ENCODE measurements at places on chromosomes 5 and 9. TPM values are rescaled to one million over a fixed set of nuclear protein-coding genes. Genes with fewer than 3 reads are reported as not detected.
A peak's percentile ranks its signal among the peaks of the same experiment; 100 is the strongest.

- no peak for DNase-seq
Observed at GRCh38 chr5:146589028-146589345, 73.0 kb upstream of the GPR151 start.

- no peak for DNase-seq
Observed at GRCh38 chr9:109418827-109419226, 79.3 kb downstream of the PTPN3 start.

GRCh38 chr5:131104169-131104808, 60.8 kb downstream of the HINT1 start:
- DNase-seq, result no peak

Gene ENC1
- total RNA-seq, result 24.0 TPM

Gene MOB3B
- under 0.01 TPM for total RNA-seq

Gene SVEP1
- total RNA-seq, result 17.2 TPM

DNA sequence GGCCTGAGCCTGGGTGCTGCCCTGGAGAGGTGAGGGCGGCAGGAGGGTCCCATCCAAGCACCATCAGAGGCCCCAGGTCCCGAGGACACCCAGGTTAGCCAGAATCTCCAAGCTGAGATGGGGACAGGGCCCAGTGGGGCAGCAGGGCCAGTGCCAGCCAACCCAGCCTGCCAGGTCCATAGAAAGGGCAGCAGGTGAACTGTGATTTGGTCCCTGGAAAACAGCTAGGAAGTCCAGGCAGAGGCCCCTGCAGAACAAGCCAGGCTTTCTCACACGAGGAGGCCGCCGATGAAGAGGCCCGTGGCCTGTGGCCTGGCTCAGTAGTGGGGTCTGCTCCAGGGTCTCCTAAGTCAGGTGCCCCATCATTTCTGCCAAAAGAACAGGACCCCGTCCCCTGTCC, 2.0 kb downstream of the AGPAT2 start:
- DNase-seq, result no peak

Gene ZNF462
- total RNA-seq, result 14.2 TPM

- peak; percentile 3 for DNase-seq
Observed at GRCh38 chr9:87445646-87446045, 52.0 kb upstream of the DAPK1 start.

GRCh38 chr5:538271-538771, 14.1 kb upstream of the SLC9A3 start:
- no peak for DNase-seq

GRCh38 chr5:74378464-74378863, 262.1 kb downstream of the ENC1 start:
- DNase-seq, result no peak

GRCh38 chr5:178083922-178084321, 29.4 kb upstream of the N4BP3 start:
- DNase-seq, result peak; percentile 28

DNA sequence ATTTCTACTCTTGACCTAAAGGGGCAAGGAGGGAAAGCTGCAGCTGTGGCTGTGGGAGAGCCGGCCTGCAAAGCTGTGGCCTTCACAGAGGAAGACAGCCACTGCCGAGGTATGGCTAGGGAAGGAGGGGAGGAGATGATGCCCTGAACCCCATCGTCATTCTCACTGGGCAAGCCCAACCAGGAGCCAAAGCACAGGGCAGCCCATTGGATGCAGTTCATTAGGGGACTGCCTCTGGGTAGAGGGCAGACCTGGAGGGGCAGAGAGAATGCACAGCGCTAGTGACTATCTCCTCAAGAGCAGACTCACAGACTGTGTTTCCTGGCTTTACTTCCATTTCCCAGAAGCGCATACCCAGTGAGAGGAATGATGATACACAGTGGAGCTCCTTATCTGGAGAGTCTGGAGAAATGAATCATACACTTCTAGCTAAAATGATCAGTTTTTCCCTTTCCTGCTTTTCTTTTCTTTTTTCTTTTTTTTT, 47.2 kb upstream of the TTC23L start:
- DNase-seq, result no peak

GRCh38 chr5:54717870-54718269, 200.3 kb downstream of the SNX18 start:
- DNase-seq, result no peak

Gene C5orf34
- total RNA-seq, result 14.5 TPM

- peak; percentile 73 for DNase-seq
Observed at GRCh38 chr9:87193925-87194868, 246.9 kb upstream of the GAS1 start.

GRCh38 chr5:176170084-176170483, 68.1 kb upstream of the SIMC1 start:
- no peak for DNase-seq

Gene SPATA31A3
- not detected for total RNA-seq

GRCh38 chr5:14351845-14352712, 208.9 kb downstream of the TRIO start:
- DNase-seq, result peak; percentile 54

- no peak for DNase-seq
Observed at GRCh38 chr9:121876255-121876654, 216.9 kb downstream of the TTLL11 start.

Gene TNFSF15
- total RNA-seq, result 0.49 TPM

Gene C1QTNF2
- 4.8 TPM for total RNA-seq

GRCh38 chr9:7756088-7756487, 43.5 kb downstream of the DMAC1 start:
- DNase-seq, result peak; percentile 3

GRCh38 chr5:1476181-1476966, 31.1 kb upstream of the SLC6A3 start:
- DNase-seq, result no peak

DNA sequence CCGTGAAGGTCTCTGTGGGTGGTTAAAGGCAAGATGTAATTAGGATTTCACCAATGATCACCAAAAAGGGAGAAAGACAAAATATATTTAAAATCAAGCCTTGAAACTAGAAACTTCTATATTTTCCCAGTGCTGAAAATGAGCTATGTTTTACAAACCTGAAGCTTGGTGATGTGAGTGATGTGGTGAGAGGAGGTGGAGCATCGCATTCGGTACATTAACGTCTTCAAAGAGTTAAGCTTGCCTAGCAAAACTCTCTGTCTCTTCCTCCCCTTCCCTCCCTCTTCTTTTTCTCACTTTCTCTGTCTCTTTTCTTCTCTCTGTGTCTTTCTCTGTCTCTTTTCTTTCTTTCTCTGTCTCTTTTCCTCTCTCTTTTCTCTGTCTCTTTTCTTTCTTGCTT, 347.3 kb upstream of the IRX2 start:
- DNase-seq, result no peak

Gene SLC36A2
- total RNA-seq, result not detected

Gene GPR150
- not detected for total RNA-seq

Gene C5orf58
- total RNA-seq, result not detected

Gene STK32A
- 0.84 TPM for total RNA-seq

GRCh38 chr5:55900068-55900467, 48.9 kb downstream of the IL31RA start:
- DNase-seq, result no peak

GRCh38 chr5:132867046-132867451, 607 bp downstream of the UQCRQ start:
- DNase-seq, result no peak

DNA sequence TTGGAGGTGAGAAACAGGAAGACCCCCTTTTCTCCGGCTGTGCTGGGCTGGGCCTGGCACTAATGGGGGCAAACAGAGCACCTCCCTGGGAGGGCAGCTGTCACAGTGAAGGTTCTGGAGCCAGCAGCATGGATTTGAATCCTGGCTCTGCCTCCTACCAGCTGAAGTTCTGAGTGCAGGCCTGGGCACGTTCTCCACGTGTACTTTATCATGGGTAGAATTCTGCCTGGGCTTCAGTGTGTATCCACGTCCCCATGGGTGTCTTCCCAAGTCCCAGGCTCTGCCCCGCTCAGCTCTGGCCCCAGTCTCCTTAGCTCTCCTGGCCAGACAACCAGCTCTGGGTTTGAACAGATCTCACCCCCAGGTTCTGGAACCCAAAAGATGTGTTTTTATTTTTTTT, 223.2 kb downstream of the PBX3 start:
- no peak for DNase-seq

Measured in RPMI7951 (cell line).